ENCODE measurements at places on chromosomes 11 and 22.

GRCh38 chr22:28244757-28245156, 325.7 kb upstream of the PITPNB start:
- DNase-seq: no peak

DNA sequence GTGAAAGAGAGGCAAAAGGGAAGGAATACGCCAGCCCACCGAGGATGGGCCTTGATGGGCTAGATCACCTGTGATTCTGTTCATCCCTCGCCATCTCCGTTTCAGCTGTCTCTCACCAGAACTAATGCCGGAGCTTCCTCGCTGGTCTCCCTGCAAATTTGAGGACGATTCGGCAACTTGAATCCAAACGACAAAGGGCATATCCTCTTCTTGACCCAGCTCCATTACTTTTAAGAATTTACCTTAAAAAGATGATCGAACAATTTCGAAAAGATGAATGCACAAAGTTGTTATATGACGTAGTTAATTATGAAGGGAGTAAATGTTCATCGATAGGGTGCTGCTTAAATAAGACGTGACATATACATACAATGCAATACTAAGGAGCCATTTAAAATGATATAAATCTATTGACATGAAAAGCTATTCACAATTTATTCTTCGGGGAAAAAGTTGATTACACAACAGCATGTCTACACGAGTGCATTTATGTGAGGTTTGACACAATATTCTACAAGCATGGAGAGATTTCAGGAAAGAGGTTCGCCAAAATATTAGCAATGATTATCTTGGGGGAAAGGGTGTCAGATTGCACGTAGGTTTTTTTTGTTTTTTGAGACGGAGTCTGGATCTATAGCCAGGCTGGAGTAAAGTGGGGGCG, 937 bp upstream of the FAM168A start:
- no peak for DNase-seq

- no peak for DNase-seq
These were observed 302.7 kb downstream of the ETS1 start for GRCh38 chr11:128284634-128285033.

- DNase-seq: peak; percentile 94
These were observed 929 bp upstream of the RHOG start for GRCh38 chr11:3841426-3842350.

GRCh38 chr11:968822-969221, 43.2 kb downstream of the AP2A2 start:
- no peak for DNase-seq

- peak; percentile 64 for DNase-seq
These were observed 15.1 kb downstream of the TBC1D22A start for GRCh38 chr22:46777609-46777970.

DNA sequence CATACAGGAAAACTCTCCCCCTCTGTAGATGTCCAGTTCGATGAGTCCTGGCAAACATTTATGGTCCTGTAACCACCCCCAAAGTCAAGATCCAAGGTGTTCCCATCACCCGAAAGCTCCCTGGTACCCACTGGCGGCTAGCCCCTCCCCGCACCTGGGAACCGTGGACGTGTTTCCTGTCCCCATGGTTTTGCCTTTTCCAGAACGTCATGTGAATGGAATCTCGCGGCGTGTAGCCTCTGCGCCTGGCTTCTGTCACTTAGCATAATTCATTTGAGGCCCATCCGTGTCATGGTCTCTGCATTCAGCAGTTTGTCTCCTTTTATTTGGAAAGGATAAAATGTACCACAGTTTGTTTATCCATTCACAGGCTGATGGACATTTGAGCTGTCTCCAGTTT, 106.3 kb downstream of the KCNQ1 start:
- no peak for DNase-seq

GRCh38 chr11:706957-707816, 1.2 kb downstream of the EPS8L2 start:
- peak; percentile 17 for DNase-seq

DNA sequence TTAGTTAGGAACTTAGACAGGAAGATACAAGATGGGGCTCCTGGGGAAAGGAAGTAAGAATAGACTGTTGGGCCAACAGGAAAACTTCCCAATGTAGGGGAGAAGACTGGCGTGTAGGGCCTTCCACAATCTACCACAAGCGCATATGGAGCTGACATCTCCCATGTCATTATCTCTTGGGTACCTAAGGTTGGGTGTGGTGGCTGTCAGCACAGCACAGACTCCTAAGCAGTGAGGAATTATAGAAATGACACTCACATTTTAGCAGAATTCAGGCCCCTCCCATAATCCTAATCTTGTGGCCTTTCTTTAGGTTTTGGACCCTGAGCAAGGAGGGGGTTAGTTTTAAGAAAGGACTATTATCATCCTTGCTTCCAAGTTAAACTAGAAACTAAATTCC, 11.6 kb downstream of the TRIM21 start:
- DNase-seq: no peak

- DNase-seq: no peak
These were observed 35.1 kb upstream of the MUC5AC start for GRCh38 chr11:1122664-1123002.

DNA sequence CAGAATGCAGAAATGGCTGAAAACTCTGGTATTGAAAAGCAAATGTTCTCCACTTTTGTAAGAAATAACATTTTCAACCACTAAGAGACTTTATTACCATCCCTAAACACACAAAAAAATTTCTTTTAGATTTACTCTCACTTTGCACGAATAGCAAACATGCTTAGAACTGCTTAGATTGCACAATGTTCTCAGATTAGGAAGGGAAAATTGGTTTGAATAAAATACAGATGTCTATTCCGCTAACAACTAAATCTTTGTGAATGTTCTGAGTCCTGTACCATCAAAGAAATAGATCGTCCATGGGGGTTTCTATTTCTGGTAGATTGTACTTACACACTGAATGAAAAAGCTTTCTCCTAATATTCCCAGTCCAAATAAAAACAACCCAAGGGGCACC, 40.1 kb downstream of the BDNF start:
- DNase-seq: no peak

GRCh38 chr11:76206327-76207081, at the start of gene WNT11:
Gene WNT11 (minus strand): TSS chr11:76206502. CDS start chr11:76206407, 95 bp downstream.
- no peak for DNase-seq

GRCh38 chr11:120168960-120169681, 31.2 kb upstream of the TRIM29 start:
- peak; percentile 68 for DNase-seq

GRCh38 chr11:77411137-77411707, 62.7 kb downstream of the PAK1 start:
- DNase-seq: peak; percentile 29

- DNase-seq: peak; percentile 49
These were observed 4.7 kb upstream of the SHISA8 start for GRCh38 chr22:41919357-41920224.

GRCh38 chr11:44868021-44868420, 82.7 kb downstream of the TP53I11 start:
- DNase-seq: no peak

GRCh38 chr11:18271206-18271605, 5.1 kb downstream of the SAA1 start:
- DNase-seq: no peak

DNA sequence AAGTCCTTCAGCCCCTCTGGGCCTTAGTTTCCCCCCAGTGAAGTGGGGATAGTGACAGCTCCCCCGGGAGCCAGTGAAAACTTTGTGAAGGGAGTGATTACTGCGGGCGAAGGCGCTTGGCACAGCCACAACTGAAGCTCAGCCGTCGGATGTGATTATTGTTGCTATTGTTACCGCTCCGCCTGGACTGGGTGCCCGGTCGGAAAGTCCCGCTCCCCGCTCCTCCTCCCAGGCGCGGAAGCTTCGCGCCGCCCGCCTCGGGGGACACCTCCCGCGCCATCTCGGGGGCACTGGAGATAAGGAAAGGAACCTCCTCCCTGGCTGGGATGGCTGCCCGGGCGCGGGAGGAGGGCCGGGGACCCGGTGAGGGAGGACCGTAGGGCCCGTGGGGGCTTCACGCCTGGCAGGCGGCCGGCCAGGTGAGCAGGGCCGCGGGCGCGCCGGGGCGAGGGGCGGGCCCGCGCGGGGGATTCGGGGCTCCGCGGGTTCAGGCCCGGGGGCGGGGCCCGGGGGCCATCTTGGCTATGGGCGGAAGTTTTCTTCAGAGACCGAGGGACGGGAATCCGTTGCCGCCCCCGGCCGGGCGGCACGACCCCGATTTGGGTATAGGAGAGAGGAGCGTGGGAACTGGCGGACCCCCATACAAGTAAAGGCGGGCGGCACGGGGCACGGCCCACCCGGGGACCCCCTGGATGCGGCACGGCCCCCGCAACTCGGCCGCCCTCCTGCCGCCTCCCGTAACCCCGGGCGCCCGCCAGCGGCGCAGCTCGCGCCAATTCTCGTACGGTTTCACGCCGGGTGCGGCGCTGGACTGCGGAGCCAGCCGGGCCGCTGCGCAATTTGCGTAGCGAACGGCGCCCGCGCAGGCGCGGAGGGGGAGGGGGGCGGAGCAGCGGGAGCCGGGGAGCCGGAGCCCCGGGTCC, at the start of gene GPR137:
Gene GPR137 (plus strand): TSS at position 887 of the 923 bp plus-strand sequence. CDS start 677 bp downstream, outside the sequence.
- DNase-seq: peak; percentile 93

DNA sequence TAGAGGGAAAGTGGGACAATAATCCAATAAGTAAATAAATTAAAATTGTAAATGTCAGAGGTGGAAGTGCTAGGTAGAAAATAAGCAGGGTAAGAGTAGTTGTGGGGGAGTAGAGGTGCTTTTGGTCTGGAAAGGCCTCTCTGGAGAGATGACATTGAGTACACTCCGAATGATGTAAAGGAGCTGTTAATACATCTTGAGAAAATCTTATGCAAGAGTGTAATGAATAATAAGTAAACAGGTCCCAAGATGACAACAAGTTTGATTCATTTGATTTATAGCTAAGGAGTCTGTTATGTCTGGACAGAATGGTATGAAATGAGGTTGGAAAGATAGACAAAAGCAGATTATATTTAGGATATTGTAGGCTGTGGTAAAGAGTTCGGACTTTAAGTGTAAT, 87.5 kb downstream of the TMEM135 start:
- DNase-seq: no peak

- no peak for DNase-seq
These were observed 140.0 kb downstream of the TBC1D22A start for GRCh38 chr22:46902436-46902835.

DNA sequence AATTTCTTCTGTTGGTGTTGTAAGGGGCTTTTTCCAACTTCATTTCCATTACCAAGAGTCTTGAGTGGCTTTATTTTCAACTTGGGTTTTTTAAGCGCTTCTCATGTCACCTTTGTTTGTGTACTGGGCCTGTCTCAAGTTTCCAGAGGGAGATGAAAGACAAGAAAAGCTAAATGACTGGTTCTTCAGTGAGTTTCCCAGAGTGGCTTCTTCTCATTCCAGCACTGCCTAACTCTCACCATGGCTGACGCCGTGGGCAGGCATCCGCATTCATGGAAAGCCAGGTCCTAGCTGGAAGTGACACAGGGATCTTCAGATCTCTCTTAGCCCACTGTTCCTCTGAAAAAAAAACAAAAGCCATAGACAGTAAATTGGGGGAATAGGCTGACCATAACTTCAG, 28.6 kb downstream of the MARK2 start:
- DNase-seq: no peak

DNA sequence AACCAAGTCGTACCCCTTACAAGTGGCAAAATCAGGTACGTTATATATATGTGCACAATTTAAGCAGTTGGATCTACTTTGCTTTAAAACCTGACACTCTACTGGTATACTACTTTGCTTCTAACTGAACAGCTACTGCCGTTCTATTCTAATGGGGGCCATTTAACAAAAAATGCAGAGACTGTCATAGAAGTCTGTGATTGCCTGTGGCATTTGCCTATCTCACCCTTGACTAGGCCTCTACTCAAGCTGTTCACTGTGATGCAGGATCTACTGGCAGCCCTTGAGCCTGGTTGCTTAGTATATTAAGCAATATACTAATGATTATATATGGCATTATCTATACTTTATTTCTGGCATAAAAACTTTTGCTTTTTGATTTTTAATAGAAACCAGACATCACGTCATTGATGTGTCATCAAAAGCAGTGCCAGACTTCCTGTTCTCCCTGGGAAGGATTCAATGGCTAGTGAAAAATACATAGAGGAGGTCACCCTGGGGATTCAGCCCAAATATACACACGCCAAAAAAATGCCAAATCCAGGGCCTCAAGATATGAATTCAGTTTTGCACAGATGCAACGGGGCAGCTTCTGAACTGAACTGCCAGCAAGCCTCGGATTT, 40.0 kb upstream of the FIBIN start:
- DNase-seq: no peak

DNA sequence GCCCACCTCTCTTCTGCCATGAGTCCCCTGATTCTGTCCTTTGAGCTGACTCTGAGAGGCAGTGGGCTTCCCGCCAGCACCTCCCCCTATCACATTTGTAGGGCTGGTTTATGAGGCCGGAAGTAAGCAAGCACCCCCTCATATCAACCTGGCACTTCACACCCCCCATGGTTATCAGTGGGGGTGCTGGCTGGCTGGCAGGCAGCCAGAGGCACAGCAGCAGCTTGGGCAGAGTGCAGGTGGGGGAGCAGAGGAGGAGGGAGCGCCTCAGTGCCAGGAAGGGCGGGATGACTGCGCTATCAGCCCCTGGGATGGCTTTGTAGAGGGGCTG, 22.9 kb upstream of the CHRM4 start:
- DNase-seq: no peak
